ENCODE measurements at places on chromosomes 3 and 15.

GRCh38 chr3:43957553-43957952 is 266.8 kb downstream of the ABHD5 start:
- DNase-seq: no peak

DNA sequence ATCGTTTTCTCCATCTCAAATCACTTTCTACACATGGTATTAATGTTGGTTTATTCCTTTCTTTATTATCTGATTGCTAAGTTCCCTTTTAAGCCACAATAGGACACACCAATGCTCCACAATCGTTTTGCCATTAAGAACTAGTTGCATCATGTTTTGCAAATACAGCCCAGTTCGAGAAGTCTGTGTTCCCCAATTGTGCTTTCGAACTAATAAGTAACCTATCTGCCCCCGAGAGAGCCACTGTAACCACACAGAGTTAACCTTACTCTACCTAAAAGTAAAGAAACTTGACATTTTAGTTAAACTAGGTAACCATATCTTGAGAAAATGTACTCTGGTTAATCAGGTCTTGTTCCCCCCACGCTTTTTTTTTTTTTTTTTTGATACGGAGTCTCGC is 39.1 kb downstream of the MAGI1 start:
- no peak for DNase-seq

DNA sequence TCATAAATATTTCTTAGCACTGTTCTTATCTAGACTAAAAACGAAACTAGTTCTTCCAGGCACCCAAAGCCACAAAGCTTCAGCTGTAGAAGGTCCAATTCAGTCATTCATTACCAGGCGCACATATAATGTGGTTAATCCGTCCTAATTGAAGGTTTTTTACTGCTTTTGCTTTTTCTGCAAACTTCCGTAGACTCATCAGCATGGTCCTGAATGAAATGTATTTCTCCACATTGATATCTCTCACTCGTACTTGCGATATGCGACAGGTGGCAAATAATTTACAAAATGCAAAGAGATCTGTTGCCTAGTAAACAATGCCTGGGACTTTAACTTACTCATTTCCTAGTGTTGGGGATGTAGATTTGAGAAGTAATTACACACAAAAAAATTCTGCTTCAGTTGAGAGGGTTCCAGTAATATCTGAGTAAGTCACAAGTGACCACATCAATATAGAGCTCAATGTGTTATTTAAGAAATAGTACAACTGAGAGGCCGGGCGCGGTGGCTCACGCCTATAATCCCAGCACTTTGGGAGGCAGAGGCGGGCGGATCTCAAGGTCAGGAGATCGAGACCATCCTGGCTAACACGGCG is 75.0 kb upstream of the MBNL1 start:
- DNase-seq: no peak

DNA sequence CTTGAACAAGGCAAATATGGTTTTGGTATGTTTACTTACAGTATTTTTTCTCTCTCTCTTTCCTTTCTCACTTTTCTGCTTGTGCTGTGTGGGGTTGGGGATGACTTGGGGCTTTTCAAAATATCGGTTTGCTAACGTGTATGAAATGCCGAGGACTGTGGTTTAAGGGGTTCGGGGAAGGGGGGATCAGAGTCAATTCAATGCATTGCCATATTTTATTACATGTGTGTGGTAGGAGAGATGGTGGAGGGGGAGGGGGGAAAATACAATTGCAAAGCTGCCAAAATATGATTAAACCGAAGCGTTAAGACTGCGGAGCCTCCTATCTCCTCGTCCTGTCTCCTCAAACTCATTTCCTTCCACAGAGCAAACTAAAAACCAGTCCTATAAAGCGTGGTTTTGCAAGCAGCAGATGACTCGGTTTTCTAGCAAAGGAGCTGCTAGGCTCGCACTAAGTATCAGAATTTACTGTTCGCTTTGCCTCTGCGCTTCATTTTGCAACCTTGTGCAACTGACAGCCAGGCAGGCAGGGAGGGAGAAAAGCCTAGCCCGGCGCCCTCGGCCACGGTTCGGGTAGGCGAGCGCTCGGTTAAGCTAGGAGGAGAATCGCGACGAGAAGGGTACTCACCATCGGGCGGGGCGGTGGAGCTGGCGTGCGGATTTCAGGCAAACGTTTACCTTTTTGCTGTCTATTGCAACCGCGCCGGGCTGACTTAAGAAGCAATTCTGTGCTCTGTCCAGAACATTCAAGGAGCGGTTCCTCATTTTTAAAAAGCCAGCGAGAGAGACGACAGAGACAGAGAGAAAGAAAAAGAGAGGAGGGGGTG is 4.0 kb upstream of the NR2F2 start:
- DNase-seq: peak; percentile 72

DNA sequence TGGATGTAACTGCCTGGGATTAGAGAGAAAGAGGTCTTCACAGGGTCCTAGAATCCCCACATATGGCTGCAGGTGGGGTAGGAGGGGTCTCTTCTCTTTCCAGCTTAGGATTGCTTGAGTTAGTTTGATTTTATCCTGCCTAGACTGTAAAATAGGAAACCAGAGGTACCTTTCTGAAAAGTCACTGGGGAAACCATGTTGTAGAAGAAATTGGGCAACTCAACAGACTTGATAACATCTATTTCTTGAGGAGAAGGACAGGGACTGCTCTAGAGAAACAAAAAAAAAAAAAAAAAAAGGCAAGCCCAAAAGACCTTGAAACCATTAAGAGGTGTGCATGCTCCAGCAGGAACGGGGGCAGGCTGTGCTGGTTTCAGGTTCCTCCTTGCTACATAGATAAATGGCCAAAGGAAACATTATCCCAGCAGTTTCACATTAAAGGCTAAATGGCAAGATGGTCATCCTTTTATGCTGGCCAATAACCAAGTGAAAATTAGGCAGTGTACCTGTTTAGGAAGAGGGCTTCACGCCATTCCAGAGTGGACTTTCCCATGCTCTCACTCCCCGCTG is 116.1 kb downstream of the ALDH1A2 start:
- peak; percentile 41 for DNase-seq

GRCh38 chr15:66025015-66025452 is 155.7 kb downstream of the RAB11A start:
- DNase-seq: no peak

DNA sequence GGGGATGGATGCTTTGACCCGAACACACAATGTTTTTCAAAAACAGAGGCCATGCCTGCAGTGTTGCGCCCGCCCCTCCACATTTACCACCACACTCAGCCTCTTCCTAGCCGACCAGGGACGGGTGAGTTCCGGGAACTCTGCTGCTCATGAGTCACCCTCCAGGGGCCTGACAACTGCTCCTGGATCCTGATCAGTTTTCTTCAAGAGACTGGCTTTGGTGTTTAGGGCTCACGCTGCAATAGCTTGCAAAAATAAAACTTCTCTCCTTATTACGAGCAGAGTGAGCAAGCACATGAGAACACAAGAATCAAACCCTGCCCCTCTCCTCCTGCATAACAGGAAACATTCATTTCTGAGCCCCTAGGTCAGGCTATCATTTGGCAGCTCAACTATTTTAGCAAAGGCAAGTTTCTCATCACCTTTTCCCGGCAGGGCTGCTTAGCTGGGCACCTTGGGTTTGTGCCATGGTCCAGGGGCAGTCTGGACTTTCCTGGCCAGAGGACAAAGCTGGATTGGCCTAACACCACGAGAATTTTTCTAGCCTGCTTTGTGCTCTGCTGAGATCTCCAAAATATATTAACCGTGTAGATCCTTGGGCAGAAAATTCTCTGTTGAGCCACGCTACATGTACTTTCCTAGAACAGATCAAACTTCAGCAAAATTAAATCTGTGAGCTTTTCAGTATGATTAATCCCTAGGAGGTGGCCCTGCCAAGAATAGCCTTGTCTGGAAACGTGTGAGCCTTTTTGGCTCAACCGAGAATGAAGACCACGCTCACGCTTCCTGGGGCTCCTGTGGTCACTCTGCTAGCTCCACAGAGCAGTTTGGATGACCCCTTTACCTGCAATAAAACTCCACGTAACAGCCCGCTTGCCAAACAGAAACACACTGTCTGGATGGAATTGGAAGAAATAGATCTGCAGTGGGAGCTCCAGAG is 52.7 kb upstream of the SPATA12 start:
- DNase-seq: no peak

DNA sequence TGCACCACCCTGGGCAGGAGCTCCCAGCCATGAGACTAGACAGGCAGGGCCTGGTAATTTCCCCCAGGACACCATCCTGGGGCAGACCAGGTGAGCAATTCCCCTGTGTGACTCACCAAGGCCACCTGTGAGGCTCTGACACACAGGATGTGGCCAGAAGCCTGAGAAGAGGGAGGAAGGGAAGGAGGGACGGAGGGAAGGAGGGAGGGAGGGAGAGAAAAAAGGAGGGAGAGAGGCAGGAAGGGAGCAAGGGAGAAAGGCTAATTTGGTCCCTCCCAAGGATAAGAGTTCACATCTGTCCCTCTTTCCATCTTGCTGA is 25.9 kb downstream of the WNT7A start:
- DNase-seq: no peak

DNA sequence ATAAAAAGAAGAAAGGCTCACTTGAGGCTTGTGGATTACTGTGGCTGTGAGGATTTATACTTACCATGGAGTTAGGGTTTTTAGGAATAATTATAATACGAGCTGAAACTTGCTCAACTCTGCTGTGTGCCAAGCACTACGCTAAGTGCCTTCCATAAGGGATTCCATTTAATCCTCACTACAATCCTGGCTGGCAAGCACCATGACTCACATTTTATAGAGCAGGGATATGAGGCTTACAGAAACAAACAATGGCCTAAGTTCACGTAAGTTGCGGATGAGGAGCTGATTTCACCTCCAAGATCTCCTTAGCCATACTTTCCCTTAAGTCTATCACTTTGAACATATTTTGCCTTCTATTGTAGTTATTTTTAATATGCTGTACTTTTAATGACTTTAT is 43.9 kb upstream of the ARL8B start:
- no peak for DNase-seq

GRCh38 chr15:89630974-89631901 is 24.0 kb downstream of the KIF7 start:
- DNase-seq: no peak
